ENCODE measurements at places on chromosomes 13 and 19. TPM values are rescaled to one million over a fixed set of nuclear protein-coding genes. Genes with fewer than 3 reads are reported as not detected.

Gene C1QTNF9B
- total RNA-seq, result 2.9 TPM

Gene B9D2
- total RNA-seq, result 1.7 TPM

Gene LATS2
- 7.3 TPM for total RNA-seq

Gene BEST2
- total RNA-seq, result not detected
